ENCODE measurements at places on chromosomes 16 and 17. TPM values are rescaled to one million over a fixed set of nuclear protein-coding genes. Genes with fewer than 3 reads are reported as not detected.

Gene EVI2B
- total RNA-seq, result 0.46 TPM

Gene FAM20A
- total RNA-seq, result not detected

Gene JUP
- 114 TPM for total RNA-seq

Gene DNAI2
- not detected for total RNA-seq
